Forelimb muscle (tissue), 1 donor: ENCODE measurements at places on chromosomes 3 and 15. TPM values are rescaled to one million over a fixed set of nuclear protein-coding genes. Genes with fewer than 3 reads are reported as not detected.

MYH15 gene
- 0.67 TPM for polyA plus RNA-seq

GALNT15 gene
- polyA plus RNA-seq: 1.1 TPM

DNA sequence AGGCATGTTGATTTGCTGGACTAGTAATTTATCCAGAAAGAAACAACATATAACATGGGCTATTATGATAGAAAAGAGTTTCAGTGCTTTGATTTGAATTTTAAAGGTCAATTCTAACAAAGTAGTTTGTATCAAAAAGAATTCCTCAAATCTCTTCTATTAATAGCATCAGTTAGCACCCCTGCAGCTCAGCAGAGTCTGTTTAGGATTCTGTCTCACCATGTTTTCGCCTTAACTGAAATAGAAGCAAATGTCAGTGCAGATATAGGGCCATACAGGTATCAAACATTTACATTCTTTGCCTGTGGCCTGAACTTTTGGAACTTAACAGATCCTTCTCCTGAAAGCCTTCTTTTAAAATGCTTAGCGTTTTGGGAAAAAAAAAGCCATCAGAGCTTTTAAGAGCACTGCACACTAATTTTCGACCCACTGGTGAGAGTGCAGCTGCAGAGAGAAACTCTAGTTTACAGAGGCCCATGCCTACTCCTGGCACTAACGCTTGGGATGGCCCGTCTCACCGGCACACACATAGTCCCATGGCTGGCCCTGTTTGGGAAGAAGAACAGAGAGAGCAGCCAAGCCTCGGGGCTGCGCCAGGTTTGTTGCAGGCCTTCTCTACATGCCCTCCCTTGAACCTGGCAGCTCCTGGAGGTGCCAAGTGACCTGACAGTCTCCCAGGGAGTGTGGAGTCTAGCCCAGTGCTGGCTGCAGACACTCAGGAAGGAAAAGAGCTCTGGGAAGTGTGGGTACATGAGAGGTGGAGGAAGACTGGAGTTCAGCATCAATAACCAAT is 9.9 kb upstream of the PAQR9 start:
- no peak for DNase-seq

DNA sequence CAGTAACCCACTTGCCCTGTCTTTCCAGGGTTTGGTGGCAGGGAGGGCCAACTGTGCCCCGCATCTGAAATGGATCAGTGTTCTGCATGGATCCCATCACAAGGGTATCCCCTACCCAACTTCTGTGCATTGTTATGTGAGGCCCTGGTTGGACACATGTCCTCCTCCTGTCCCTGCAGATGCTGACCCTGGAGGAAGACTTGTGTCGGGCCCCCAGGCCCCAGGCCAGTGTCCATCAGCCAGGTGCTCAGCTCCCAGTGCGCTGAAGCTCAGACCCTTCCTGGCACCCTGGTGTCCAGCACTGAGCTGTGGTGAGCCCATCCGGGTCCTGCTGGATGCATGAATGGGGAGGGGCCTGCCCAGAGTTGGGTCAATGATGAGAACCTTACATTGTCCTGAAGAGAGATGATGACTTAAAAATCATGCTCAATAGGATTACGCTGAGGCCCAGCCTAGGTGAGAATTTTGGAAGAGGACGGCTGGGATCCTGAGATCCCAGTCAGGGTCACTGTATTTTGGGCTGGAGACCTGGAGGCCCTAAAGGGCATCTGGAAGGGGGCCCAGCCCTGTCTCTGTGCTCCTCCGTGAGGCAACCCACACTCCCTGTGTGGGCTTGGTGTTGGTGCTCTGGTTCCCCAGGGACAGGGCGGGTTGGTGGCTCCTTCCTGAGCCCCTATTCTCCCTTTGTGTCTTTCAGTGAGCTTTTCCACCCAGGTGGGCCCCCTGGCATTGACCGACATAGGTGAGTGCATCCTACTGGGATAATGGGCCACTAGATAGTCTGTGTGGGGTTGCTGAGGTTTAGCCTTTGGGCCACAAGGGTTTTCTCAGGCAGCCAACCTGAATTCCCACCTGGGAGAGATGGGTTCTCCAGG is 199.1 kb downstream of the UBE3A start:
- no peak for DNase-seq

SCG5 gene
- polyA plus RNA-seq: 8.5 TPM

MANF gene
- 54.3 TPM for polyA plus RNA-seq

DNA sequence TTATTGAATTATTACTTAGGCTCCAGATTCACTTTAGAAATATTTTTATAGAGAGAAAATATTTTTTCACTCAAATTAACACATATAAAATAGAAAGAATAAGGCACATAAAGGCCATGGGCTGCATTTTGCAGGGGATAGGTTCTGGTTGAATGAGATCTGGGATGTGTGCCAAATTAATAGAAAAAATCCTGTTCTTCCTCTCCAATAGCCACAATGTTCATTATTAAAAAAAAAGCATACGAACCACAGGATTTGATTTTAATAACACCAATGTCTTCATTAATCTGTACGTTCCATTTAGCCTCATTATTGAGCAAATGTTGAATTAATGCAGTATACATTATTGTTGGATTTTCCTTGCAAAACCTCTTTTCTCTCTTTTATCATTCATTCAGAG is 622.8 kb upstream of the AGTR1 start:
- no peak for DNase-seq

SERPINI2 gene
- polyA plus RNA-seq: 0.20 TPM

- no peak for DNase-seq
These were observed 16.9 kb upstream of the PSMD6 start for GRCh38 chr3:64039981-64040733.

DNA sequence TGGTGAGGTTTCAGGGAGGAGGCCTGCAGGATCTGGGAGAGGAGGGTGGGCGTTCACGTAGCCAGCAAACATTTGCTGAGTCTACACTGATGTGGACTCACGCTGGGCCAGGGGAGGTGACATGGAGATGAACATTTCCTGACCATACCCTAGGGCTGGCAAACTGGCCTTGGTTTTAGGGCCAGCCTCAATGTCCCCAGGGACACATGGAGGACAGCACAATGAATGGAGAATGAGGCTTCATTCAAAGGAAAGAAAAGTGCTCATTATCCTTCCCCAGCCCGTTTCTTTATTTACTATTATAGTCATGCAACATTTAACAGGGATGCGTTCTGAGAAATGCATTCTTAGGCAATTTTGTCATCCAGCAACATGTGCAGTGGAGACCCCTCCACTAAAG is 26.8 kb downstream of the ACAN start:
- DNase-seq: no peak

UCN2 gene
- polyA plus RNA-seq: 0.19 TPM

DNA sequence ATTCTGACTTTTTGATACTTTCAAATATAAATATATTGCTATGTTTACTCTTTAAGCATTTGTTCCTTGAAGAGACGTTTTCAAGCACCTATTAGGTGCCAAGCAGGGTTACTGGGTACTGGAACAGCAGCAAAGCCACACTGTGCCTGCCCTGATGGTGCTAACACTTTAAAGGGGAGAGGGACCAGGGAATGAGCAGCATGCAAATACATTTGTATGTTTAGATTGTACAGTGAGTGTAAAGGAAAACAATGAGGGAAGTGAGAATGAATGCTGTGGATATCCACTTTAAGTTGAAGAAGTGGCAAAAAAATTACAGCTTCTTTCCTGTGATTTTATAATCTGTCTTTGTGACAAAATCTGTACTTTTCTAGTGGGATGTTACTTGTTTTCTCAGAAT is 400.2 kb upstream of the ATP11B start:
- DNase-seq: no peak

AADACL2 gene
- polyA plus RNA-seq: not detected

DNA sequence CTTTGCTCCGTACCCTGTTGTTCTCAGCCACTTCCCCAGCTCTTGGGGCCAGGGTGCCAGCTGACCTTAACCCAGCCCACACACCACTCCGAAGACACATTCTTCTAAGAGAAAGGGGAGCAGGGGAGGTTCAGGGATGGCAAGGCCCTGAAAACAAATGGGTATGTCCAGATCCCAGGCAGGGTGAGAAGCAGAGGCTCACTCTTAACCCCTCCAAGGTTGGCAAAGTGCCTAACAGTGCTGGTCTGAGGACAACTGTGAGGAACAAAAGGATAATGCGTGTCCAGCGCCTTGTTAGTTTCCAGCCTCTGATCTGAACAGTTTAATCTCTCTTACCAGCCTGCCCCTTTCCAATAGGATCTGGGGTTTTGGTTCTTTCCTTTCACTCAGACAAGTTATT is 1.5 kb downstream of the TMEM44 start:
- no peak for DNase-seq

GRCh38 chr15:48337607-48338006 is 6.4 kb downstream of the DUT start:
- no peak for DNase-seq

DNA sequence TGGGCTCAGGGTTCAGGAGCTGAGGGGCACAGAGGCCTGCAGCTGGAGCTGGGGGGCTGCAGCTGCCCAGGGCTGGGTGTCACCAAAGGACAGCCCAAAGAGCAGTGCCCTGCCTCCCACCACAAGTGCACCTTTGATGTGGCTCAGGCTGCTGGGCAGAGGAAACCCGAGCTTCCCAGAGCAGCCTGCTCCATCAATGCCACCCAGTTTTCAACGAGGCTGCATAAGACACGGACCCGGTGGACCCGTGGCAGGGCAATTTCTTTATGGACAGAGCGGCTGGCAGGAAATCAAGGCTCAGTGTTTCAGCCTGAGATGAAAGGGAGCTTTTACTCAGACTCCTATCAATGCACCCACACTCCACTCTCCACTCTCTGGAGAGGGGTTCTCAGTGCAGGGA is 18.7 kb downstream of the SEMA5B start:
- no peak for DNase-seq

MOBP gene
- 0.09 TPM for polyA plus RNA-seq

DNA sequence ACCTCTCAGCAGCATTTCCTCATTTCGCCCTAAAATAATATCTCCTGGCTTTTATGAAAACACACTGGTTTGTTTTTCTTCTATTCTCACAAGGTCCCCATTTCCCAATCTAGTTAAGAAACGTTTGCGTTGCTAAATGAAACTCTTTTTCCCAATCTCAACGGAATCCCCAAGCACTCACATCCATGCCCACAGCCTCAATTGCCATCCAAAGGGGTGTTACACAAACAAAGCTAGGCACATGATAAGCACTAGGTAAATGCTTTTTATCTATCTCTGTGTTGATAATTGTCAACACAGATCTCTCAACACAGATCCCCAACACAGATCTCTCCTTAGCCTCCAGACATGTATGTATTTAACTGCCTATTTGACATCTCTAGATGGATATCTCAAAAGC is 35.2 kb upstream of the TF start:
- DNase-seq: no peak

- DNase-seq: no peak
These were observed 119.3 kb upstream of the CHD2 start for GRCh38 chr15:92780843-92781242.

GPR149 gene
- 0.10 TPM for polyA plus RNA-seq

- DNase-seq: no peak
These were observed 233.5 kb upstream of the AGTR1 start for GRCh38 chr3:148464246-148464645.

- no peak for DNase-seq
These were observed 175.5 kb upstream of the CTDSPL start for GRCh38 chr3:37686220-37686619.

GPR171 gene
- polyA plus RNA-seq: not detected

VPS8 gene
- polyA plus RNA-seq: 101 TPM
